ENCODE measurements at places on chromosomes 3 and 15.

- DNase-seq, result no peak
Observed at GRCh38 chr15:25240461-25241021, 198.3 kb downstream of the UBE3A start.

DNA sequence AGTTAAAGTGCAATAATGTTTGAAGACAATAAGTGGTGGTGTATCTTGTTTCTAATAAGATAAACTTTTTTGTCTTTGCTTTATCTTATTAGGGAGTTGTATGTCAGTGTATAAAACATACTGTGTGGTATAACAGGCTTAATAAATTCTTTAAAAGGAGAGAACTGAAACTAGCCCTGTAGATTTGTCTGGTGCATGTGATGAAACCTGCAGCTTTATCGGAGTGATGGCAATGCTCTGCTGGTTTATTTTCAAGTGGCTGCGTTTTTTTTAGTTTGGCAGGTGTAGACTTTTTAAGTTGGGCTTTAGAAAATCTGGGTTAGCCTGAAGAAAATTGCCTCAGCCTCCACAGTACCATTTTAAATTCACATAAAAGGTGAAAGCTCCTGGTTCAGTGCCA is 2.7 kb downstream of the RPL15 start:
- DNase-seq, result no peak

DNA sequence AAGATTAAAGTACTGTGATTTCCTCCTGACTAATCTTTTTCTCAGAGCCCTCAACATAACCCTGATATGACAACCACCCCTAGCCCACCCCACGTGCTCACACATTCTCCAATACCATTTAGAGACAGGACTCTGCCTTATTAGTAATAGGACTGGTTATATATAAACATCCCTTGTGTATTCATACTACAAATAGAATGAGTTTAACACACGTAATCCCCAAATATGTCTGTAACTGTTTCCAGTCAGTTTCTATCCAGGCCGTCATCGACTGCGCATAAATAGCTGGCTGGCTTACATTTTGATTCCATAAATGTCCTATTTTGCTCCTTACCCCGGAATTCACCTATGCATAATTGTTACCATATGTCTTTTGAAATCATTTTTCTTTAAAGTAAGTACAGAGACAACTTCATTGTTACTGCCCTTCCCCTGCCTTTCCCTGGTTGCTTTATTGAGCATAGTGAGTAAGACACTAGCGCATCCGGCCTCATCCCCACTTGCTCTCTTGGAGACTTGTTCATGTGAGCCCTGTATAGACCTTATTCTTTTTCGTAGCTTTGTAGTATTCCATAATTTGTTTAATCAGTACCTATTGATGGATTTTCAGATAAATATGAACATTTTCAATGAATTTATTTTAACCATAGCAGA is 3.5 kb upstream of the P2RY14 start:
- no peak for DNase-seq

DNA sequence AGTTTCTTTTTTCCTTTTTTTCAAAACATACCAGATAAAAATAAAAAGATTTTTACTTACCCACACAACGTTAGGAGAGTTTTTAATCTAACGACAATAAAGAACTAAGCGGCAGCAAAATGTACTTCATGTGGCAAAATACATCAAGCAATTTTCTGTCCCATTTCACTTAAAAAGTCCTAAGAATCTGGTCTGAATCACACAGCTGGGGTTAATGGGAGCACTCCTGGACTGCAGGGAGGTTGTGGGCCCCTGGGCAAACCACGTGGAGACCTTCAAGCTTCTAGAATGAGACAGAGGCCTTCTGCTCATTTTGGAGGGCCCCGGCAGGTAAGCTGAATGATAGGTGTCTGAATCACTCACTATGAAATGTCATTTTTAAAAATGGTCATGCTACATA is 193.8 kb downstream of the RORA start:
- no peak for DNase-seq

DNA sequence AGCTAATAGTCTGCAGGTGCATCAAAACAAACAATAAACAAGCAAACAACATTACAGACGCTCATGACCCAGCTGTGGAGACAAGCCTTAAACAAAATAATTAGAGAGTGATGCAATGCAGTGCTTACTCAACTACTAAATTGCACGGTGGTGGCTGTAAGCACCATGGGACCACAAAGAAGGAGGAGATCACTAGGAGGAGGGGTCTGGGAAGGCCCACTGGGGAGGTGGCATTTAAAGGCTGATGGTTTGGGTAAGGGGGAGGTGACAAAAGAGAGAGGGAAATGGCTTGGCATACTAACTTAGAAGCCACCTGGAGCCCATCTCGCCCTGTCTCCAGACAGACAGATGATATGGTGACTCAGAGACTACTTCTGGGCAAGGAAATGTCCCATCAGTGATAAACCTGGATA is 516.7 kb downstream of the FOXP1 start:
- no peak for DNase-seq

- DNase-seq, result no peak
Observed at GRCh38 chr3:65672871-65673815, 365.6 kb downstream of the MAGI1 start.

DNA sequence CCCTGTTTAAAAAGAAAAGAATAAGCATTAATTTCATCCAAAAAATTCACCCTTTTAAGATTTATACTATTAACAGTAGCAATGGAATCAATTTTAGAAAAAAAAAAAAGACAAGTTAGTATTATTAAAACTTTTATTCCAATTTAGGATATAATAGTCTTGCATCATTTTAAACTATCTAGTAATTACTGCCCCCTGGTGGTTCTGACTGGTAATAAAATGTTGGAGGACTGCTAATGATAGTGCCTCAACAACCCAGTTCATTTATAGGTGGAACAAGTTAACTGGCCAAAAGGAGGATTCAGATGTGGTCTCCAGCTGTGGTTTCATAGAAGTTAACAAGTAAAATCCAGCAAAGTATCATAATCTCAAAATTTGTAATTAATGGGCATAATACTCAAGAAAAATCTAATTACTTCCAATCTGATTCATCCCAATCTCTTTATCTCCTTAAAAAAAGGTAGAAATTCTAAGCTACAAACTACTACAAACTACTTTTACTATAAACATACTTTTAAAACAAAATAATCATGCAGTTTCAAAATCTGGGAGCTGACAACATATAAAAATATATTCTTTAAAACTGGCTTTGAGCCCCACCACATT is 30.7 kb upstream of the WDR49 start:
- DNase-seq, result peak; percentile 8

- no peak for DNase-seq
Observed at GRCh38 chr15:79463781-79464270, 31.7 kb downstream of the MINAR1 start.

- no peak for DNase-seq
Observed at GRCh38 chr3:121997372-121997771, 24.7 kb downstream of the ILDR1 start.

DNA sequence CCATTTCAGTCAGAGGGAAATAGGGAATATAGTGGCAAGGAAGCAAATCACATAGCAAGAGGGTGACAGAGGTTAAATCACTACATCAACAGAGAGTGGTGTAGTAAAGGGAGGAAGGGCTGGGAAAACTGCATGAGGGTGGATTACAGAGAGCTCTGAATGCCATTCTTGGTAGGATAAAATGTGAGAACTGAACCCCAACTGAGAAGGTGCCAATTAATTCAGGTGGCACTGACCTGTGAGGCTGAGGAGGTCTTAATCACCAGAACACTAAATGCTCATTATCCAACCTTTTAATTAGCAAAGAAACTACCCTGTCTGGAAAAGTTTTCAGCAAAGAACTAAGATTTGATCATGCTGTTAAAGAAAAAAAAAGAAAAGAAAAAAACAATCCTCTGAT is 202.7 kb downstream of the LRRN1 start:
- no peak for DNase-seq

DNA sequence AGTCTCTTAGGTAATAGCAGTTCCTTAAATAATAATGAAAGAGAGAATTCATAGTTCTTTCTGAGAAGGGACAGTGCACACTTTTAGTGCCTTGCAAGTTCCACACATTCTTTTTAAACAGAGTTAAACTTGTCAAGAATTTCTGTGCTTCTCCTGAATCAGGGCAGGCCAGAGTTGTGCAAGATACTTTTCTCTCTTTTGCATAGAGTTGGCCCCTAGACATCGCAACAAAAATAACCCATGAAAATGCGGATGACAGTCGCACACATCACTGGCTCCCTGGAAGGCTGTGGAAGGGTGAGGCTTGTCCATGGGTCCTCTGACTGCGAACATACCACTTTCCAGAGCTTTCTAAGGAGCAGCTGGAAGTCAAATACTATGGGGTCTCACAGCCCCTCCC is 40.1 kb downstream of the FBLN2 start:
- DNase-seq, result no peak

- DNase-seq, result peak; percentile 92
Observed at GRCh38 chr15:75578948-75579920, at the start of gene PTPN9. PTPN9 (minus strand) TSS chr15:75579315; CDS start chr15:75578776, 539 bp downstream.

- DNase-seq, result no peak
Observed at GRCh38 chr15:59746777-59747176, 57.7 kb upstream of the BNIP2 start.

GRCh38 chr15:72319360-72319984 is 485 bp downstream of the CELF6 start:
- DNase-seq, result peak; percentile 92

GRCh38 chr15:41828807-41829141 is 882 bp downstream of the JMJD7 start:
- DNase-seq, result no peak

- no peak for DNase-seq
Observed at GRCh38 chr3:16216373-16216935, 42.0 kb downstream of the GALNT15 start.

GRCh38 chr3:155382396-155383042 is 89.0 kb upstream of the STRIT1 start:
- peak; percentile 50 for DNase-seq

DNA sequence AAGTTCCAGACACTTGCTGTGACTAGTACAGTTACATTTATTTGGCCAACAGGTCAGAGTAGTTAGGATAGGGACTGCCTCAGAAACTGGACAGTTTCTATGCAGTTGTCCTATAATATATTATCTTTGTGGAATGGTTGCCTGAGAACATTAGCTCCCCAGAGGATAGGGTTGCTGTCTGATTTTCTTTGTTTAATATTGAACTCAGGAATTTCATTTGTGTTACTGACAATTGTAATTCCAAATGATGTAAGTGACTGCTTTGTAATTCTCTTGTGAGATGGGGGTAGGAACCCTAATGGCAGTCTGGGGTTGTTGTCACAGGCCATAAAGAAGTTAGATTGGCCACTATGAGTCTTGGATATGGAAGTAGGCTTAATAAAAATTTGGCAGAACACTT is 2.2 kb downstream of the NXPE3 start:
- no peak for DNase-seq

- no peak for DNase-seq
Observed at GRCh38 chr15:64915518-64916227, 4.0 kb downstream of the ANKDD1A start.

DNA sequence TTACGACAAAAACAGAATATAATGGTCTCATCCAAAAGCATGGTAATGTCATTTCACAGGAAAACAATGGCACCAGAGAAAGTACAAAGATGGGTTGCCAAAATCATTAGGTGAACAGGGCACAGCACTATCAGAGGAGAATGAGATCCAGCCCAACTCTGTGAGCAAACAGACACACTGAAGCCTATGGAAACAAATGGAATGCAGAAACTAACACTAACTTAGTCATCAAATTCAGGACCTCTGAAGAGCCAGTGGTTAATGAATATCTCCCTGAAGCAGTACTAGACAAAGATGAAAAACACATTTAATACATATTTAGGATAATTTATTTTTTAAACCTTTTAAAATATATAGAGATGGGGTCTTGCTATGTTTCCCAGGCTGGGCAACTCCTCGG is 14.6 kb upstream of the RPS17 start:
- no peak for DNase-seq

DNA sequence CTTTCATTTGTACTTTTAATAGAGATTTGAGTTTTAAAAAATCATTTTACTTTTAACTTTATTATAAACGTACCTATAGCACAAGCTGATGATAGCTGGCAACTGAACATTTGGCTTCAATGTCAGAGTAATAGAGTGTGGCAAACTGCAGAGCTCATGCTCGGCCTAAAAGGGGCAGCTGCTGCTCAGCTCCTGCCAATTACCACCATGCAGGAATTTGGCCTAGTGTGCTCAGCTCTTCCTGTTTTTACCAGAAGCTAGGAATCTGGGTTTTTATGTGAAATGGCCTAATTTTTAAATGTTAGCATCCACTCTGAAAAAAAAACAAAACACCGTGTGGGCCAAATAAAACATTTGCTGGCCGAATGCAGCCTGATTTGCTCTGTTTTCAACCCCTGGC is 1.8 kb downstream of the IFT122 start:
- no peak for DNase-seq

DNA sequence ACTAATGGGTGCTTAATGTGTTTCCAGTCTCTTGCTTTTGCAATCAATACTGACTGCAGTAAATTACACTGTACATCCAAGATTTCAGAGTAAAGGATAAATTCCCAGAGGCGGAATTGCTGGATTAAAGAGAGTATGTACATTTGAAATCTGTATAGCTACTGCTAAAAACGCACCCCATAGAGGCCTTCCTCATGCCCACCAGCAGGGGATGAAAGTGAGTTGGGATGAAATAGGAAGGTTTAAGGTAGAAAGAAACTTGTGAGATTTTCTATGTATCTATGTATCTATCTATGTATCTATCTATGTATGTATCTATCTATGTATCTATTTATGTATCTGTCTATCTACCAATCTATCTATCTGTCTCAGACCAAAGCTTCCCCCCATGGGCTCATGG is 28.4 kb downstream of the TMEM44 start:
- no peak for DNase-seq

DNA sequence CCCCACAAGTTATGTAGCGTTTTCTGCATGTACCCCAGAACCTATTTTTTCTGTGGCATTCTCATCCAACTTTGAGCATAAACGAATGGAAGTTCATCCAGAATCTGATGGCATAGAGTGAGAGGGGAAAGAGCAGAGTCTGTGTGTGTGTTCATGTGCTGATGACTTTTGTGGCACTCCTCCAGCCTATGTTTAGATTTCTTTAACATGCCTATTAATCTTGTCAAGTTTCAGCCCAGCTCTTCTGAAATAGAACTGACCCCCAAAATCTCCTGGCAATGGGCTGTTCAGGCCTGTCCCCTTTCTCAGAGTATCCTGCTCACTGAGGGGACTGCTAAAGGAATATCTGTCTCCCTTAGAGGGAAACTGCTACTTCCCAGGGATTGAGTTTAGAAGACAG is 56.4 kb upstream of the NEO1 start:
- no peak for DNase-seq

All from HuH-7 (cell line).